Activated CD4-positive, alpha-beta T cell treated with anti-CD3 and anti-CD28 coated beads, Interleukin-2, amount 10 ng/mL, durations not matched to agents 24 days and 14 days (primary cell): ENCODE measurements at places on chromosomes 5 and 9. TPM values are rescaled to one million over a fixed set of nuclear protein-coding genes. Genes with fewer than 3 reads are reported as not detected.

EIF4E1B gene
- total RNA-seq, result not detected in 2 replicates

- no peak for DNase-seq
Observed at GRCh38 chr5:111119856-111120255, 27.7 kb downstream of the WDR36 start.

MTAP gene
- 55.9 and 58.1 TPM in 2 replicates for total RNA-seq

DNA sequence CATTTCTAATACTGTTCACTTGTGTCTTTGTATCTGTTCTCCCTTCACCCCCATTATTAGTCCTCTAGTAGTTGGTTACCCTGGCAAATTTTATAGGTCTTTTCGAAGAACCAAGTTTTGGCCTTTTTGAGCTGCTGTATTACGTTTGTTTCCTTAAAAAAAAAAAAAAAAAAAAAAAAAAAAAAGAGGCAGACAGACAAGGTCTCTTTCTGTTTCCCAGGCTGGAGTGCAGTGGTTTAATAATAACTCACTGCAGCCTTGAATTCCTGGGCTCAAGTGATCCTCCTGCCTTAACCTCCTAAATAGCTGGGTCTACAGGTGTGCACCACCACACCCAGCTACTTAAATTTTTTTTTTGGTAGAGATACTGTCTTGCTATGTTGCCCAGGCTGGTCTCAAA is 20.9 kb downstream of the DDX4 start:
- no peak for DNase-seq

ARL10 gene
- total RNA-seq, result 18.1 and 22.2 TPM in 2 replicates

KIAA0825 gene
- total RNA-seq, result 0.28 and 0.54 TPM in 2 replicates

ARHGEF37 gene
- total RNA-seq, result 1.5 and 1.8 TPM in 2 replicates

DNA sequence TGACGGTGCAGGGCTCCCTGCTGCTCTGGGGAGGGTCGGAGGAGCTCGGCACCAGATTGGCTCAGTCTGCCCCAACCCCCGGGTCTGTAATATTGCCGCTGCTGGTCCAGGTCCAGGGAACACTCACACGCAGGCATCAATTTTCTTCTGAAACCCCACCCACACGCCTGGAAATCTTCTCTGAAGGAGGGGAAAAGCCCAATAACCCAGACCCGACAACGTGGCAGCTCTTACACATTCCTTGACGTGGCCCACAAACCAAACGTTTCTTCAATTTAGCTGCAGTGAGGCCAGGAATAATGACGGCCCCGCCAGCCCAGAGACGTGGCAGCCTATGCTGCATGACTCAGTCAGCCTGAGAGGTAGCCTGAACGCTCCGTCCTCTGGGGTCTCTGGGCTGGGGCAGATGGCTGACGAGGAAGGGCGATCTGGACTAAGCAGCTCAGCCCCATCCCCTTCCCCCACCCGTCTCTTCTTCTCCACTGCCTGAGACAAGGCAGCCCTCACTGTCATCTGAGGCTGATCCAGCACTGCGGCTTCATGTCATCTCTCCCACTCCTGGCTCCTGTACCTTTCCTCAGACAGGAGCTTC is 9.9 kb upstream of the SPARC start:
- DNase-seq, result no peak

GRCh38 chr5:1881731-1882336 is 891 bp downstream of the IRX4 start:
- DNase-seq, result no peak

DNA sequence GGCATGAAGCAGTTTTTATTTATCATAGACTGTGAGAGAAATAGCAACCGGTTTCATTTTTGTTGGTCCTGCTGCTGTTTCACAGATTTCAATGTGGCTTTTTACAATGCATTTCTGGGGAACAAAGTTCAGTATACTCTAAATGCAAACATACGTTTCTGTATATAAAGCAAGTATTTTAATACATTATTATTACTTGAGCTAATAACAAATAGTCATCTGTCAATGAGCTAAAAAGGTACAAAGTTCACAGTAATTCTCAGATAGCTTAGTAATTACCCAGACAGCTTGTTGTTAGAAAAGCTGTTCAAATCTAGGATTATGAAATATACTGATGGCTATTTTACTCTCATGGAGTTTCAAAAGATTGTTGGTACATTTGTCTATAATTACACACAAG is 50.8 kb downstream of the PBX3 start:
- DNase-seq, result no peak

DNA sequence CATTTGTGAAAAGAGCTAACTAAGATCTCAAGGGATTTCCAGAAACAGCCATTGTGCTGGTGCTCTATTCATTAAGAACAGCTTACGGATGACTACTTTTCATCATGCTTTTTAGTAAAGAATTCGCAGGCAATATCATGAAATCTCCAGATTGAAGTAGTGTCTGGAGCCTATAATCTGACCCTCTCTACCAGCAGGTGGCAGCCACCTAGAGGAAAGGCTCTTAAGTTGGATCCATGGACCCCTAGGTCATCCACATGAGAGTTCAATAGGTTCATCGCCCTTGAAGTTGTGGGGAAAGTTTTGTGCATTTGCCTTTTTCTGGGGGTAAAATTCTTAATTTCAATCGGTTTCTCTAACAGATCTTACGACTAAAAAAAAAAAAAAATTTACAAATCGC is 82.3 kb downstream of the SLC1A3 start:
- DNase-seq, result no peak

SARDH gene
- 0.54 and 0.68 TPM in 2 replicates for total RNA-seq

DNA sequence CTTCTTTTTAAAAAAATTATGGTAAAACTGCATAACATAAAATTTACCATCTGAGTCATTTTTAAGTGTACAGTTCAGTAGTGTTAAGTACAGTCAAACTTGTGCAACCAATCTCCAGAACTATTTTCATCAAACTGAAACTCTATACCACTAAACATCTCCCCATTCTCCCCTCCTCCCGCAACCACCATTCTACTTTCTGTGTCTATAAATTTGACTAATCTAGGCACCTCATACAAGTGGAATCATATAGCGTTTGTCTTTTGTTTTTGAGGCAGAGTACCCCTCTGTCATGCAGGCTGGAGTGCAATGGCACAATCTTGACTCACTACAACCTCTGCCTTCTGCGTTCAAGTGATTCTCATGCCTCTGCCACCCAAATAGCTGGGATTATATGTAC is 24.0 kb upstream of the EBF1 start:
- no peak for DNase-seq

GPR150 gene
- 0.33 and 0.56 TPM in 2 replicates for total RNA-seq

FOXD4L3 gene
- not detected in 2 replicates for total RNA-seq

GRCh38 chr5:72324189-72324825 is 4.1 kb downstream of the PTCD2 start:
- DNase-seq, result no peak

KCNV2 gene
- total RNA-seq, result not detected in 2 replicates

CATSPER3 gene
- 0.54 and 0.64 TPM in 2 replicates for total RNA-seq

- DNase-seq, result no peak
Observed at GRCh38 chr5:1247811-1248210, 22.6 kb downstream of the SLC6A18 start.

ANKRD34B gene
- total RNA-seq, result not detected in 2 replicates

GRCh38 chr9:76859860-76860259 is 46.1 kb downstream of the PRUNE2 start:
- DNase-seq, result no peak

IRX4 gene
- total RNA-seq, result not detected in 2 replicates

DNA sequence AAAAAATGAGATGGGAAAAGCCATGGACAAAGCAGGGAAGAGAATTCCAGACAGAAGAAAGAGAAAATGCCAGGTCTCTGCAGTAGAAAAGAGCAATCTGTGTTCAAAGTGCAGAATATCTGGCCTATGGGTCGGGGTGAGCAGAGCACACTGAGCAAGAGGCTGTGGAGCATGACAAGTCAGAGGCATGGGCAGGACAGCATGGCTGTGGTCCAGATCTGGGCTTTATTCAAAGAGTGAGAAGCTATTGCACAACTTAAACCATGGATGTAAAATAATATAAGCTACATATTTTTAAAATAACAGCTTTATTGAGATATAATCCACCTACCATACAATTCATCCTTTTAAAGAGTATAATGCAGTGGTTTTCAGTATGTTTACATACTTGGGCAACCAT is 133.1 kb upstream of the SPDL1 start:
- no peak for DNase-seq

- peak; percentile 91 for DNase-seq
Observed at GRCh38 chr9:137295238-137295811, 6.7 kb downstream of the NRARP start.

ZNG1A gene
- 29.6 and 30.3 TPM in 2 replicates for total RNA-seq

CSF2 gene
- 1,084 and 1,122 TPM in 2 replicates for total RNA-seq

- no peak for DNase-seq
Observed at GRCh38 chr9:2679011-2679410, 38.3 kb upstream of the KCNV2 start.

DNA sequence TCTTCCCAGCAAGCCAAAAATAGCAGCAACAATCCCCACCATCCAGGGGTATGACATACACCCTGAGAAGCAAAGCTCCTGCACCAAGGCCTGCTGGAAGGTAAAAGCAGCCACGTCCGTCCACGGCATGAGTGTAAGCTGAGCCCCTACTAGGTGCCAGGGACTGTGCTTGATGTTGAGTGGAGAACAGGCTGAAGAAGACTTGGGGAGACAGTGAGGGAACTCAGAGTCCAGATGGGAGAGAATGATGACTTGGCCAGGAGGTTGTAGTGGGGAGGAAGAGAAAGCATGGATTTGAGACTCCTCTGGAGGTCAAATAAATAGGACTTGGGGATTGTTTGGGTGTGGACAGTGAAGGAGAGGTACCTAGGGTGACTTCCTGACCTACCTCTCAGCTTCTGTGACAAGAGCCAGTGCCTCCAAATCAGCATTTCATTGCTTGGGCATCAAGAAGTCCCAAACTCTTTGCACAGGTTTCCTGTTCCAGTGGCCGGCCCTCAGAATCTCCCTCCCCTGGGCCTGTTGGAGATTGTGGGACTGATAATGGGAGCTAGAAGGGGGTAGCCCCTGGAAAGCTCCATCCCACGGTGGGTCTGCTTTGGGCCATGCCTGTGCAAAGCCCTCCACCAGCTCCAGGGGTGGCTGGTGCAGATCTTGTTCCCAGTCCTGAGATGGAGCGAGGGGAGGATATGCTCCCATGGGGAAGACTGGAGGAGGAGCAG is 58.3 kb upstream of the ADAMTS2 start:
- DNase-seq, result no peak
